Thoracic aorta (tissue), 2 donors: ENCODE measurements at places on chromosomes 7 and 10. TPM values are rescaled to one million over a fixed set of nuclear protein-coding genes. Genes with fewer than 3 reads are reported as not detected.

EMX2 gene
- total RNA-seq, result not detected

NAT16 gene
- total RNA-seq, result not detected

NRCAM gene
- 2.4 TPM for total RNA-seq

TMEM184A gene
- not detected for total RNA-seq

ATOH7 gene
- total RNA-seq, result not detected

DNA sequence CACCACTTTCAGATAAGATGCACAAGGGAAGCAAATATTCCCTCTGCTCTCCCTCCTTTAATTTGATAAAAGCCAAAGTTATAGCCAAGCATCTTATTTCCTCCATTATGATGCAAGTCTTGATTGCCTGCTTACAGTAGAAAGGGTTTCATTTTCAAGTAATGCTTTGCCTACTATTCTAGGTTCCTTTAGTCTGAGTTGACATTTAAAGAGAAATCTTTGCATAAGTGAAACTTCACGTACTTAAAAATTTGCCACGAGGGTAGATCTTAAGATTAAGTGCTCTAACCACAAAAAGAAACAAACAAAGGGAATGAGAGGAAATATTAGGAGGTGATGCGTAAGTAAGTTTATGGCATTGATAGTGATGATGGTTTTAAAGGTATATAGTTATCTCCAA lies 78.1 kb upstream of the VWDE start:
- H3K27ac ChIP-seq, result no peak overlapping the region
- H3K27me3 ChIP-seq, result no peaks in the 10 kb centered on the region
- H3K36me3 ChIP-seq, result no peaks in the 10 kb centered on the region
- no peak for DNase-seq
- no peaks in the 10 kb centered on the region for H3K4me1 ChIP-seq

GRCh38 chr7:24462117-24462516 lies 111.1 kb upstream of the PALS2 start:
- no peaks in the 10 kb centered on the region for H3K4me1 ChIP-seq
- no peaks in the 10 kb centered on the region for H3K36me3 ChIP-seq
- no peak for DNase-seq
- H3K27me3 ChIP-seq, result no peaks in the 10 kb centered on the region

GRCh38 chr7:150580638-150581394 lies 13.6 kb downstream of the GIMAP4 start:
- H3K27me3 ChIP-seq, result no peaks in the 10 kb centered on the region
- H3K36me3 ChIP-seq, result no peaks in the 10 kb centered on the region
- no peak for DNase-seq
- H3K4me1 ChIP-seq, result no peaks in the 10 kb centered on the region
- H3K4me3 ChIP-seq, result no peak overlapping the region
- H3K27ac ChIP-seq, result no peak overlapping the region

- H3K27me3 ChIP-seq, result no peaks in the 10 kb centered on the region
- H3K36me3 ChIP-seq, result no peaks in the 10 kb centered on the region
- no peak overlapping the region for H3K4me3 ChIP-seq
- H3K4me1 ChIP-seq, result no peaks in the 10 kb centered on the region
- no peak overlapping the region for H3K27ac ChIP-seq
These were observed 145.2 kb downstream of the DNAJB6 start for GRCh38 chr7:157482025-157482424.

GRCh38 chr10:25761937-25762336 lies 172.1 kb upstream of the MYO3A start:
- no peak overlapping the region for H3K27ac ChIP-seq
- no peak for DNase-seq
- no peak overlapping the region for H3K4me3 ChIP-seq
- no peaks in the 10 kb centered on the region for H3K4me1 ChIP-seq

DNA sequence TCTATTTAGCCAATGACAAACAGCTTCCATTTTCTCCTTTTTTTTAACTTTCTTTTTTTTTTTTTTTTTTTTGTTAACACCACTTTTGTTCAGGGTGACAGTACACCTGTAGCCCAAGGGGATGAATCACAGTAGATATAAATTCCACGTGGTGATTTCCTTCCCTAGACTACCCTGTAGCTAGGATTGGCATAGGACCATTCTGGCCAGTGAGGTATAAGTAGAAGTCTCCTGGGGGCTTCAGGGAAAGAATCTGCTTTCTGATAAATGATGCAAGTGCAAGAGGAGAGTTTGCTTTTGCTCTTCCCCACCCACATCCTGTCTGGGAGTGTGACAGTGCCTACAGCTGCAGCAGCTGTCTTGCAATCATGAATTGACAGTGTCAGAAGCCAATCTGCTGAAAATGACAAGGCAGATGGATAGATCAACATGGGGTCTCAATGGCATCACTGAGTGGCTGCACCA lies 63.2 kb upstream of the TOMM7 start:
- no peak overlapping the region for H3K4me3 ChIP-seq
- H3K27me3 ChIP-seq, result no peaks in the 10 kb centered on the region
- no peaks in the 10 kb centered on the region for H3K36me3 ChIP-seq
- no peak overlapping the region for H3K27ac ChIP-seq

DNA sequence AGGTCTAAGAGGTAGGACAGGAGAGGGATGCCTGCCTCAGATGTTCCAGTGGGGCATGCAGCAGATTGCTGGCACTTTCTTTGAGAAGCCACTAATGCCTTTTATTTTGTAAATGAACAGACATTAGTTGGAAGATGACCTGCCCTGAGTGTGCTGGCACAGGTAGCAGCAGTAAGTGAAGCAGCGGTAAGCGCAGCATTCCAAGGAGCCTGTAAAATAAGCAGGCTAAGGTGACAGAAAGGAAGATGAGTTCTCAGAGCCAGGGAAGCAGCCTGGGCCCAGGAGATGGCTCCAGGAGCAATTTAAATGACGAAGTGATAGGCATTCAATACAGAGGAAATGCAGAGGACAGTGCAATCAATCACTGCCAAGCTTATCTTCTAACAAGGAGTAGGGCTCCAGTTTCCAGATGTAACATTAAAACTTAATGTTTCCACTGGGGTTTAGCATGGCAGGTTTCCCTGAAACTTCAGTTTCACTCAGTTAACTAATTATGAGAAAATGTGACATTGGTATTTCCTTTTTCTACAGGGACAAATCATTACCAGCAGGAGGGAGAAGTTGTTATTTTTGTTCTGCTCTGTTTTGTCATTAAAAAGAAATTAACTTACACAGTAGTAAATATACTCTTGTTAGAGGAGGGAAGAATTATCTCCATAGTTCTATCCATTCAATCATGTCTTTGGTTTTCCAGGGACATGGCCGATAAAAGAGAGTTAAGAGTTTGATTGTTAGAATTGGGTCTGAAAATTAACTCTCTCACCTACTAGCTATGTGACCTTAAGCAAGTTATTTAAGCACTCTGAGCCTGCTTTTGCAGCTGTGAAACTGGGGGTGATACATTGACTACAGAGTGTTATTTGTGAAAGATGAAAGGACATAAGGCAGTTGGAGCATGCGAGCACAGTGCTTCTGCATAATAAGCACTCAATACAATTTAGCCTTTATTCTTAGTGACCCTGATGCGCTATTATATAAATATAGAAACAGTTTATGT lies 96.6 kb upstream of the PTN start:
- no peak overlapping the region for H3K27ac ChIP-seq
- no peaks in the 10 kb centered on the region for H3K27me3 ChIP-seq
- no peak overlapping the region for H3K4me3 ChIP-seq
- peaks cover 13% of the 10 kb centered on the region for H3K4me1 ChIP-seq
- H3K36me3 ChIP-seq, result no peaks in the 10 kb centered on the region
- DNase-seq, result no peak

- H3K4me3 ChIP-seq, result no peak overlapping the region
- no peak overlapping the region for H3K27ac ChIP-seq
- no peaks in the 10 kb centered on the region for H3K27me3 ChIP-seq
- DNase-seq, result no peak
- H3K4me1 ChIP-seq, result peaks cover 7% of the 10 kb centered on the region
These were observed 24.3 kb upstream of the CNNM1 start for GRCh38 chr10:99304862-99305229.

- H3K27ac ChIP-seq, result no peak overlapping the region
- no peak overlapping the region for H3K4me3 ChIP-seq
- H3K27me3 ChIP-seq, result no peaks in the 10 kb centered on the region
- H3K4me1 ChIP-seq, result no peaks in the 10 kb centered on the region
- no peak for DNase-seq
These were observed 944 bp downstream of the STEAP1B start for GRCh38 chr7:22499044-22499443.
